Esophagus squamous epithelium (tissue), 5 donors: ENCODE measurements at places on chromosomes 12 and 14.

- no peak for DNase-seq
Observed at GRCh38 chr14:76814726-76815645, 2.3 kb upstream of the ANGEL1 start.

DNA sequence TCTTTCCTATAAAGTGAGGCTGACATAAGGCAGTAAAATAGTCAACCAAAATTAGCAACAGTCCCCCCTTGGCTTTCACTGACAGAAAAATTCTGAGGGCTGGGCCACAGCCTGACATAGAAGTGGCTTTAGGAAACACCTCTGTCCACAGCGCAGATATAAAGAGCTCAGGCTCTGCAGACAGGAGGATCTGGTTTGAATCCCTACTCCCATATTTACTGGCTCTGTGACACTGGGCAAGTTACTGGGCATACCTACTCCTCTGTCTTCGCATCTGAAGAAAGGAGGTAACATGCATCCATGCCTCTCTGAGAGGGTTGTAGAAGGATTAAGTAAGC is 95.3 kb downstream of the STXBP6 start:
- DNase-seq = no peak

GRCh38 chr12:104930388-104931326 is 27.4 kb downstream of the SLC41A2 start:
- no peak for DNase-seq

- DNase-seq = no peak
Observed at GRCh38 chr14:54867011-54867410, 35.6 kb downstream of the GCH1 start.

GRCh38 chr14:34465069-34465859 is 3.2 kb upstream of the SPTSSA start:
- no peak for DNase-seq
